Activated CD8-positive, alpha-beta memory T cell treated with anti-CD3 and anti-CD28 coated beads for 1 hour (primary cell): ENCODE measurements at places on chromosomes 4 and X.

- peak; percentile 1 for DNase-seq
Observed at GRCh38 chrX:23694606-23695005, 27.3 kb downstream of the PRDX4 start.

DNA sequence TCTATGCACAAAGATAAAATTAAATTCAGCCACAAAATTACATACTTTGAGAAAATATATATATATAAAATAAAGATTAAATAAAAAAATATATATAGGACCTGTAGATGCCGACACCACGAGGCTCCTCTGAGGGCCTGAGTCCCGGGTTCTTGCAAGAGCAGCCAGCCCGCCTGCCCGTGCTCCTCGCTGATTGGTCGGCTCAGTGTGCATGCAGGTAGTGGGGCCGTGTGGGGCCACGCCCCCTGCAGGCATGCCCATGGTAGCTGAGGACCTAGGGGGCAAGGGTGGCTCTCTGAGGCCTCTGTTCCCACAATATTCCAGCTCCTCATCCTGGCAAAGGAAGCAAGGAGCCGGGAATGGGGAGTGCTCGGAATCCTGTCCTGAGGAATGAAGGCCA, 80.5 kb upstream of the AMELX start:
- no peak for DNase-seq

DNA sequence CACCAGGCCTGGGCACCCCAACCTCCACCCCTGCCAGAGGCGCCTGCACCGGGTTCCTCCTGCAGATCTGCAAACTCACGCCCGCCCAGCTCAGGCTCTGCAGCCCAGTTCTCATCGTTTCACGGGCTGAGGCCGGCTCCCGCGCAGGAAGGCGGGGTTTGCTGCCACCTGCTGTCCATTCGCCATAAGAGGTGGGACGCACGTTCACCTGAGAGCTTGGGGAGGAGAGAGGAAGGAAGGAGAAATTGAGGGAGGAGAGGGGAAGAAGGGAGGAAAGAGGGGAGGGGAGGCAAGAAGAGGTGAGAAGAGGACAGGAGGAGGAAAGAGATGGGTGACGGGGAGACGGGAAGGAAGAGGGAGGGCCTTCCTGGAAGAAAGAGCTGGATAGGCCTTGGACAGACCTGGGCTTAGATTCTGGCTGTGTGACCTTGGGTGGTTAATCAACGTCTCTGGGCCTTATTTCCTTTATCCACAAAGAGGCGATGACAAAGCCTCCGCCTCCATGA, 114.5 kb downstream of the ADRA2C start:
- DNase-seq = peak; percentile 21

DNA sequence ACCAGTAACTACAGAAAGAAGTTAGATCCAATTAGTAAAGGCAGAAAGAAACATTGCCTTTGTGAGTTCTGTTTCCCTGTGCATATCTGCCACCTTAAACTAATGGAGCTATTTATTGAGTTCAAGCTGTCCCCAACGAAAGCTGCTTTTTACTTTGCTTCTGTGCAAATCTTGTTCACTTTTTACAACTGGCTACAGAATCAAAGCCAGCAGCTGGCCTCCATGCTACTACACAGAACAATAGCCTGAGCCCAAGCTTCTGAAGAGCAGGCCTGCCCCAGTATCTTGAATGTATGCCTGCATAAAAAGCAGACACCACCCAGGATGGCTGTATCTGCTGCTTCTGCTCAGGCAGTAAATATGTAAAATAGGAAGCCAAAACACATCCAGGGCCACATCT, 28.1 kb downstream of the ANK2 start:
- no peak for DNase-seq

- DNase-seq = no peak
Observed at GRCh38 chrX:38110231-38110630, 103.9 kb downstream of the SYTL5 start.

DNA sequence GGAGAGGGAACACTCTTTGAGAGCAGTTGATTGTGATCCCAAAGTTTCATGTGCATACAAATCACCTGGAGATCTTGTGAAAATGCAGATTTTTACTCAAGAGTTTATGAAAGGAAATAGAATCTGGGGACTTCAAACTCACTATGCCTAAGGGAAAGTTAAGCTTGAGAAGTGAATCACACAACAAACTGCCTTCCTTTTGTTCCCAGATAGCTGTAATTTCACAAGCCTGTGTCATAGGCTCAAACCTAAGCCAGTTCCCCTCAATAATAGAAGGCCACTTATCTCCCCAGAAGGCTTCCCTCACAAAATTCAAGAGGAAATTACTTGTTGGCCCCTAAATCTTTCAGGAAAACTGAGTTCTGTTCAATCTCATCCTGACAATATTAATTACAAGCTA, 132.8 kb upstream of the MAGEB16 start:
- no peak for DNase-seq

DNA sequence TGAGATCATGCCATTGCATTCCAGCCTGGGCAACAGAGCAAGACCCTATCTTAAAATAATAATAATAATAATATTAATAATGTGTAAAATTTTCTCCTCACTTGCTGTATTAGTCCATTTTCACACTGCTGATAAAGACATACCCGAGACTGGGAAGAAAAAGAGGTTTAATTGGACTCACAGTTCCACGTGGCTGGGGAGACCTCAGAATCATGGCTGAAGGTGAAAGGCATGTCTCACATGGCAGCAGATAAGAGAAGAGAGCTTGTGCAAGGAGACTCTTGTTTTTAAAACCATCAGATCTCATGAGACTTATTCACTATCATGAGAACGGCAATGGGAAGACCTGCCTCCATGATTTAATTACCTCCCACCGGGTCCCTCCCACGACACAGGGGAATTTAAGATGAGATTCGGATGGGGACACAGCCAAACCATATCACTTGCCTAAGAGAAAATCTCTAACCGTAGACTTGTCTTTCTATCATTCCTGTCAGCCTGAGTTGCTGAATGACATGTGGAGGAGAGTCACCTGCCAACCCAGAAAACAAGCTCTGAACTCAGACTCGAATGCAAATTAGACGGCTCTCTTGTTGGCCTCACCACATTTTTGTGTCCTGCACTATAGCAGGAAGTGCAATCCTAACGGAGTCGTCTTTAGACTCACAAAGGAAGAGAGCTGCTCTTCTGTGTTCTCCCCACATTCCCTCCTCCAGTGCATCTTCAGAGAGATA, 51.9 kb upstream of the DCTD start:
- no peak for DNase-seq

- DNase-seq = no peak
Observed at GRCh38 chr4:108941904-108942430, 179.1 kb upstream of the ETNPPL start.

GRCh38 chr4:39881789-39882188, 95.9 kb downstream of the PDS5A start:
- no peak for DNase-seq

- no peak for DNase-seq
Observed at GRCh38 chrX:115939636-115940160, 230.8 kb upstream of the AGTR2 start.

DNA sequence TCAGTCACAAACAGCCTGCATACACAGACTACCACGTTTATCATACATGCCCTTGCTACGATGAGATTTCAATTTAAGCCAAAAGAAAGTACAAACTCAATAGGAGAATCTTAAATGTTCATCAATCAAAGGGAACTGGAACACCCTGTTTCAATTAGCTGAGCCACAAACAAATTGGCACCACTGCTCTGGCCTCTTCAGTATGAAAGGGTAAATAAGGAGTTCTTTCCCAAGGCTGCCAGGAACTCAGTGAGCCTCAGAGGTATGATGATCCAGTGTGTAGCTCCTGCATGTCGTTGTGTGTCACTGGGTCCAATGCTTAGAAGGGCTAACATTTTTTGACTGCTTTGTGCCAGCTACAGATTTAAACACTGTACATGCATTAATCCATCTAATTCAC, 5.4 kb downstream of the RNF150 start:
- DNase-seq = no peak

DNA sequence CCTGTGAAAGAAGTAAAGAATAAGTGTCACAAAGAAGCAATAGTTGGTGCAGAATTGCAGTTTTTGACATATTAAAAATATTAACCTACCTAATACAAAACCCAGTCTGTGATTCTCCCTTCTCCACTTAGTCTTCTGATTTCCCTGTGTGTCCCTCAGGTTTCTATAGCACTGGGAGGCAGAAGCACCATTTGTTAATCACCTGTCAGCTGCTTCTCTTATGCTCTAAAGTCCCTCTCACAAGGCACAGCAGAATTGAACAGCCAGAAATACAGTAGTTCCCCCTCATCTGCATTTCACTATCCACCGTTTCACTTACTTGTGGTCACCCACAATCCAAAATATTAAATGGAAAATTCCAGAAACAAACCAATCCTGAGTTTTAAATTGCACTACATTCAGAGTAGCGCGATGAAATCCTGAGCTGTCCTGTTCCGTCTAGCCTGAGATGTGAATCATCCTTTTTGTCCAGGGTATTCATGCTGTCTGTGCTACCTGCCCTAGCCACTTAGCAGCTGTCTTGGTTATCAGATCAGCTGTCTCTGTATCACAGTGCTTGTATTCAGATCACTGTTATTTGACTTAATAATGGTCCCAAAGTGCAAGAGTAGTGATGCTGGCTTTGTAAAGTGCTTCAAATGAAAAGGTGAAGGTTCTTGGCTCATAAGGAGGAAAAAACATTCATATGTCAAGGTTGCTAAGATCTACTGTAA, 984.1 kb upstream of the GRID2 start:
- no peak for DNase-seq

- no peak for DNase-seq
Observed at GRCh38 chr4:154004016-154004415, 215.1 kb upstream of the SFRP2 start.

- DNase-seq = no peak
Observed at GRCh38 chr4:104818579-104818978, 323.9 kb upstream of the CXXC4 start.

DNA sequence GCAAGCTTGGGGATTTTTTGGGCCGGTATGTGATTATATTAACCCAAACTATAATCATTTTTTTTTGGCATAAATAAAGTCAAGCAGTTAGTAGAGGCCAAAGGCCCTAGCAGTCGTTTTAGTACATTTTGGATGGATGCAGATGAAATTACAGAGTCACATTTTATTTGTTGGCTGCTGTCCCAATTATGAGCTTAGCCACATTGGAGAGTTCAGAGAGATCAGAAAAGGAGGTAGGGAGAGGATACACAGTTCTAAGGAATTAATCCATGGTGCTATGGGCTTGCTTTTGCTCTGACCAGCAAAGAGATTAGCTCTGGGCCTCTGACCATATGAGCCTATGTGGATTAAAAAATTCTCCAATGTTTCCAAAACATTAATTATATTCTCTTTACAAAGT, 395.1 kb downstream of the RAPGEF2 start:
- DNase-seq = no peak

- DNase-seq = no peak
Observed at GRCh38 chr4:6892190-6892908, 17.3 kb upstream of the TBC1D14 start.

DNA sequence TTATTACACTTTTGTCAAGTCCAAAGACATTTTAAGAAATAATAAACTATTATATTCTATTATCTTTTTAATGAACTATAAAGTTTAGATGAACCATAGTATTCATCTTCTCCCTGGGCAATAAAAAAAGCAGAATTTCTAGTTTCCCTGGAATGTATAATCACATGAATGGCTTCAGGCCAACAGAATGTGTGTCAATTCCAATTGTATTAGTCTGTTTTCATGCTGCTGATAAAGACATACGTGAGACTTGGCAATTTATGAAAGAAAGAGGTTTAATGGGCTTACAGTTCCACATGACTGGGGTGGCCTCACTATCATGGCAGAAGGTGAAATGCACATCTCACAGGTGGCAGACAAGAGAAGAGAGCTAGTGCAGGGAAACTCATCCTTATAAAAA, 70.7 kb upstream of the ANXA10 start:
- no peak for DNase-seq

GRCh38 chrX:70432936-70433847, 10.1 kb downstream of the GDPD2 start:
- DNase-seq = no peak

- no peak for DNase-seq
Observed at GRCh38 chr4:54543088-54543795, 114.5 kb upstream of the KIT start.

DNA sequence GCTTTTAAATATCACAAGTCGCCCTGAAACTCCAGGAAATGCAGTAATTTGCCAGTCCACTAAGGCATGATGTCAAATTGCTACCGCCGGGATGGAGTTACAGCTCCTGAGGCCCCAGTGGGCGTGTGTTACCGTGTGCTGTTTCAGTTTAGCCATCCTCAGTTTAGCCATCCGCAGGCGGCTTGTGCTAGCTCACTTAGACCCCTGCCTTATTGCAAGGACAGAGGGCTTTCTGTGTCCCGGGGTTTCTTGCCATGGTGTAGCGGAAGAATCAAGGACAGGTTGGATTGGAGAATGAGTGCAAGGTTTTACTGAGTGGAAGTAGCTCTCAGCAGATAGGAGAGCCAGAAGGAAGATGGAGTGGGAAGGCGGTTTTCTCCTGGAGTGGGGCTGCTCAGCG, 33.8 kb upstream of the LRBA start:
- no peak for DNase-seq

DNA sequence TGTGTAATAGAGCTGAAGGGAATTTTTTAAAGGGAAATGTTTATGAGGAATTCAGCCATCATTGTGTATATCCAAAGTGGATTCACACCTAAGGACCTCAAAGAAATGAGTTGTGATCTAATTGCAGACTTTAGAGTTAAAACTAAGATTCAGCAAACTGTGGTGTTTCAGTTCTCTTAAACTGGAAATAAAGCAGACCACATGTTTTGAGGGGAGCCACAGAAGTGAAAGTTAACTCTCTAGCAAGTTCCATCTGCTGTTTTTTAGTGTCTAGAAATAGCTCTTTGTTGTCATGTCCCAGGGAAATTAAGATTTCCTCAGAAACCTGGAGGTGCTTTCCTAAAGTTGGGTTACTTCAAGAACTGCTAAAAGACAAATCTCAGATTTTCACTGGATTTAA, 97.3 kb upstream of the DDX3X start:
- no peak for DNase-seq

GRCh38 chrX:21738210-21738949, 19.5 kb downstream of the SMPX start:
- DNase-seq = no peak

DNA sequence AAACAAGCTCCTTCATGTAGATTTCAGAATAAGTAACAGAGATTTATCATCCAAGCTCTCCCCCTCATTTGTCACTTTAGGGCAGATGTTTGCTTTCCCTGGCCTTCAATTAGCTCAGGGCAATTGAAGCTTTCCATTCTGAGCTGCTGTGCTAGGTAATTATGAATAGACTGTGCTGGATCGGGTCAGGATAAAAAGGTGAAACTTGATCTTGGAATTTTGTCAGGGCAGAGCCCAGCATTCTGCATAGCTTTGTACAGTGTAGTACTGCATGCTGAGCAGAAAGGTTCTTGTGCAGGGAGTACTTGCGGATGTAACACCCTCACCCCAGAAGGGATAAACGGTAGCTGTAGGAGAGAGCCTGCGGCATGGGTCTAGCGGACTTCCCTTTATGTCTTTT, 64.0 kb upstream of the CLDN34 start:
- DNase-seq = no peak

GRCh38 chr4:624705-625590, at the start of gene PDE6B:
Gene PDE6B, plus strand, starts transcription at chr4:625573. Its CDS starts 54 bp downstream, at chr4:625627.
- no peak for DNase-seq

GRCh38 chr4:40890764-40891163, 141.0 kb downstream of the NSUN7 start:
- no peak for DNase-seq

- DNase-seq = no peak
Observed at GRCh38 chrX:29662101-29662500, 553.3 kb upstream of the MAGEB2 start.
